ENCODE measurements at places on chromosomes 1 and 21.

DNA sequence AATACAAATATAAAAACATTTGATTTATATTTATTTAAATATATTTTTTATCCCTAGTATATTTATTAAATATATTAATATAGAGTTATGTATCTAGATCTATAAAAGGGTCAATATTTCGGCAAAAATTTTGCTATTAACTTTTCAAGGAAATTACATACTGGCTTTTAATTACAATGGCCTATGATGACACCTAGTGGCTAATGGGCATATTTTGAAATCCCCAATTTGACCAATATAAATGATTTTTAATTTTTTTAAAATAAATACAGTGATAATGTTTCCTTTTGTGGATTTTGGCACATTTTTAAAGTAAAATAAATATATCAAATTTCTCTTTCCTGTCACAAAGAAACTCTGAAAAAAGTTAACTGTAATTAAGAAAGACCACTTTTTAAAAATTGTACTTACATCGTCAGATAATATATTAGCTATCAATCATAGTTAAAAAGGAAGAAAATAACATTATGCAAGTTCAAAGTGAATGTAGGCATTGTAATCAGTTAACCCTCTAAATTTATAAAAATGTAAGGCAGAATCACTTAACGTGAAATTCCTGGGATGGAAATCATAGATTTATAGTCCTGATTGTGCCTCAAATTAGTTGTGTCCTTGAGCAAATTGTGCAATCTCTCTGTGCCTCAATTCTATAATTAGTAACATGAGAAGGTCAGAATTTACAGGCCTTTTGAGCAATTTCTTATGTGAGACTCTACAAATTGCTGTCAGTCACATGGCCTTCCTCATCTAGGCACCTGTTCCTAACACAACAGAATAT is 25.6 kb upstream of the RGS13 start:
- no peak for DNase-seq

- no peak for DNase-seq
Observed at GRCh38 chr1:226659136-226659535, 79.9 kb downstream of the ITPKB start.

DNA sequence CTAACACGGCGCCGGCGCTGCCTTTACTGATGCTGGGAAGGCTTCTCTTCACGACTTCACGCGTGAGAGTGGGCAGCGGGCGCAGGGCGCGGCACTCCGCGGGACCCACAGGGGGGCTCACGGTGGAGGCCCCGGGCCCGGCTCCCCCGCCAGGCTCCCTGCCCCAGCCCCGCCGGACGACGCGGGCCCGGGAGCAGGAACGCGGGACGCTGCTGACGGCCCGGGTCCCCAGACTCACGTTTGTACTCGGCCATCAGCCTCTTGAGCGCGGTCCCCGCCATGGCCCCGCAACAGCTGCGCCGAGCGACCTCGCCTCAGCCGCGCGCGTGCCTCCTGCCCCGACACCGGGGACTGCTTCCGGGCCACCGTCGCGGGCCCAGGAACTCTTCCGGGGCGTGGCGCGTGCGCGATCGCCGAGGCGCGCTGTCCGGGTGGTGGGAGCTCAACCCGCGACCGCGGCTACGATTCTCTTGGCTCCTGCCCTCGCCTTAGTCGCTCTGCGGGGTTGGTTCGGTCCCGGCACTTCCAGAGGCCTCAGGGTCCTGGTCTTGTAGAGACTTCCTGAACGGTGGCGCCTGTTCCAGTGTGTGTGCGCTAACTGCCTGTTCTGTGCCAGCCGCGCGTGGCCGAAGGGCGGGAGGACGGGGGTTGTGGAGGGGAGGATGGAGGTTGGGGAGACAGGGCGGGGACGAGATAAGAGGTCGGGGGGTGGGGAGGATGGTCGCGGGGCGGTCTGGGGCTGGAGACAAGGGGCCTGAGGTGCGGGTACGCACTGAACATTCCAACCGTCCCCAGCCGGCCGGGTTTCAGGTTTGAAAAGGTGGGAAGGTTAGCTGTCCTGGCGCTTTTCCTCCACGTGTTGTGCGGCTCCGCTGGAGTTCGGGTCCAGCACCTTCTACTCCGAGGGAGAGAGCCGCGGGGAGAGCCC is at the start of gene UBE2G2:
TSS of gene UBE2G2 (minus strand) at position 353 of the 928 bp plus-strand sequence. CDS start at position 281, 72 bp downstream.
- DNase-seq, result peak; percentile 91

GRCh38 chr1:15573477-15573876 is 11.4 kb downstream of the AGMAT start:
- no peak for DNase-seq

- DNase-seq, result no peak
Observed at GRCh38 chr1:24540906-24541710, 14.8 kb upstream of the NCMAP start.

DNA sequence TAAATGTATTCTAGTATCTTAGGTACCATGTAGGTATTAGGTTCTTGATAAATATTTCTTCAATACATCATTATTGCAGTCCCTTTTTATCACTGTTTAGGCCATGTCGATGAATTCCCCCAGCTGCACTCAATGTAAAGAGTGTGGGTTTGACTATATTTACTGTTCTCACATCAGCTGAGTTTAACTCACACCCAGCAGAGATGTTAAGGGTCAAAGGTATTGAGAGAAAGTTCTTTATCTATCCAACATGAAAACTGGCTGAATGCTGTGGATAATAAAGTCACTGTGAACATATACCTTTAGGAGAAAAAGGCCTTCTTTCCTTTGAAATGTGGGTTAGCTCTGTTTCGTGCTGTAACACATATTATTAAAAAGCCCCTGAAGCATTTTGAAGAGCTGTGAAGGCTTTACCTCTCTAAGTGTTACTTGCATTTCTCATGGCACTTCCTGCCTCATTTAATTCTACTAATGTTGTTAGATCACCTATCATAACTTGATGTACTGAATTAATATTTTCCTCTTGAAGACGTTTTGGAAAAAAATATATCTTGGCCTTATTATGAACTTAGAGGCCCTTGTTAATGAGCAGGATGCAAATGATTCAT is 19.1 kb upstream of the LYST start:
- DNase-seq, result no peak

DNA sequence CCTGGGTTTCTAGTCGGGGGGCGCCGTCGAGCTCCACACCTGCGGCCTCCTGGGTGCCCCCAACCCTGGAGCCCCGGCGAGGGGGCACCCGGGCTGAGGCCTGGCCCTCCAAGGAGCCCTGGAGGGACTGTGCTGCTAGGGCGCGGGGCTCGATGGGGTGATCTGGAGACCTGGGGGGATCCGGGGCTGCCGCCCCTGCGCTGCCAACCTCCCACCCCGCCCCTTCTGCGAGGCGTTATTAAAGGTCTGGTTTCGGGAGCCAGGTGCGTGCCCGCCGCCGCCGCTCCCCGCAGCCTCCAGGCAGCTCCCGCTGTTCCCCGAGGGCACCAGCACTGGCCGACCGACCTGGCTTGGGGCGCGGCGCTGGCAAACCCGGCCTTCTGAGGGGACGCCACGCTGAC is 746 bp upstream of the POFUT2 start:
- no peak for DNase-seq

DNA sequence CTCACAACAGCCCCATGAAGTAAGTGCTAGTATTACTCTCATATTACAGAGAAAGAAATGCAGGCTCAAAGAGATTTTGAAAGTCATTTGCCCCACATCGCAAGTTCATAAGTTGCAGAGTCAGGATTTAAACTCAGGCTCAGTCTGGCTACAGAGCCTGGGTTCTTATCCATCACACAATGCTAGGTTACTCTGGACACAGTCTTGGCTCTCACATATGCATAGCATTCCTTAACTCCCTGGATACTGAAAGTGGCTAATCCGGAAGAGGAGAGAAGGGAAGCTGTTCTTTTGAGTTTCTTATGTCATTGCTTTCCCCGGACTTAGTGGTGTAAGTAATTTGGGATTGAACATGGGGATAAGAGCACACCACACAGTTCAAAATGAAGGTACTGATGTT is 357.4 kb upstream of the PLXNA2 start:
- DNase-seq, result no peak

GRCh38 chr1:31302709-31303441 is 6.0 kb downstream of the ZCCHC17 start:
- no peak for DNase-seq

DNA sequence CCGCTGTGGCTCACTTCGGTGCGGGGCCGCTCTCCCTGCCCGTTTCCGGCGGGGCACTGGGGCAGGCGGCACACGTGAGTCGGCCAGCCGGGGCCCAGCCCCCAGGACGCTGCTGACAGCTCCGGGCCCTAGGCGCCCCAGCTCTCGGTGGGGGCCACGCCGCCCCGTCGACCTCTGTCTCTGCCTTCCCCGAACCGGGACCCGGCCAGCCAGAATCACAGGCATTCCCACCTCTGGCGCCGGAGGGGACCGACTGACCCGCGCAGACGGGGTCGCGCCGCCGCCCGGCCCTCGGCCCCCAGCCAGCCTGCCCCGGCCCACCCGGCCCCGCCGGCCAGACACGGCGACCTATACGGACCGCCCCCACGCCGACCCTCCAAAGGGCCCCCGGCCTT is 755 bp downstream of the SCMH1 start:
- peak; percentile 63 for DNase-seq

DNA sequence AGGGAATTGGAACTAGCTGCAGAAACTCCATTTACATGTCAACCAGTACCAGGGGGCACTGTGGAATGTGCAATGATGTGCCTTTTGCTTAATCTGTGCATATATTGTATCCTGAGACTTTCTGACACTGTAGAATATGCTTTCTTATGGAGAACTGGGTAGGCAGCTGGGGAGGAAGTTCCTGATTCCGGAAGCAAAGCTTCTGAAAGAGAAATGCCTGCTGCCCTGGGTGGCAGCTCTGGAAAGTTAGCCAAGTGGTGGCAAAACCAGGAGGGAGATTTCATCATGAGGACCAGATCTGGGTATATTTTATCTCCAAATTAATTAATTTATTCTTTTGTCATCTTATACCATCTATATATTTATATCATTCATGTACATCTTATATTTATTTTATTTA is 116.7 kb downstream of the XCL2 start:
- DNase-seq, result no peak

GRCh38 chr21:34579411-34579810 is 35.5 kb downstream of the RCAN1 start:
- no peak for DNase-seq

DNA sequence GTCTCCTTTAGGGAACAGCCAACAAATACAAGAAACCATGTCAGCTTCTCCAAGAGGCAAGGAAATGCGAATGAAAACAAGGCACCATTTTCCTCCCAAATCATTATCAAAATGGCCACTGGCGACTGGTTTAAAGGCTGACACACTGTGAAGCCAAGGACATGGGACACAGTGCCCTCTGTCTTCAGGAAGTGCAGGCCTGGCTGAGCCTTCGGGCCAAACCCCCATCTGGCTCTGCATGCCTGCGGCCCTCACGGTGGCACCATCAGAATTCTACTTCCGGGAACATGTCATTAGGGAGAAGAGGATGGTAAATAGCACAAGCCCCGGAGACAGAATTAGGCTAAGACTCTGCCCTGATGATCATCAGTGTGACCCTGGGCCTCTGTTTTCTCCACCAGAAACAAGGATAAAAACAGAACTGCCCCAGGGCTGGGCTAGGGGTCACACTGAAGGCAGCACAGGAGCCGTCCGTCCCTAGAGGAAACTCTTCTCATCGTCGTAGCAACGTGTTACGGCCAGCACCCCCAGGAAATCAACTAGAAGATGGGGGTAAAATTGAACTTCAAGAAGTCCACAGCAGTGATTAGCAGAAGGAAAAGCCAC is 103.5 kb downstream of the NPHP4 start:
- no peak for DNase-seq

DNA sequence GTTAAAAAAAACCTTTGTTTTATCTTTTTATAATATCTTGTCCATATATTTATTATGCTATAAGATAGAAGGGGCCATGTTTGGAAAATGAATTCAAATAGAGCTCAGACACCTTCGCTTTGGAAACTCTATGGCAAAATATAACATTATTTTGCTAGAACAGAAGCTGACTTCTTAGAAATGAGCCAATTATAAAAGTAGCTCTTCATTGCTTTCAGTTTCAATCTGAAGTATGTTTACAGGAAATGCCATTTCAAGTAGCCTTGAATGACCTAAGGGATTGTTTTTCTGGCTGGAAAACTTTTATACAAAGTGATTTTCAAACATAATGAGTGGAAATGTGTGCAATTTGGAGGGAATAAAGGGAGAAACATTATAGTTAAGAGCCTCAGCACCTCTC is 37.8 kb upstream of the GBP5 start:
- DNase-seq, result no peak

GRCh38 chr1:185207980-185208602 is 51.1 kb downstream of the SWT1 start:
- no peak for DNase-seq

DNA sequence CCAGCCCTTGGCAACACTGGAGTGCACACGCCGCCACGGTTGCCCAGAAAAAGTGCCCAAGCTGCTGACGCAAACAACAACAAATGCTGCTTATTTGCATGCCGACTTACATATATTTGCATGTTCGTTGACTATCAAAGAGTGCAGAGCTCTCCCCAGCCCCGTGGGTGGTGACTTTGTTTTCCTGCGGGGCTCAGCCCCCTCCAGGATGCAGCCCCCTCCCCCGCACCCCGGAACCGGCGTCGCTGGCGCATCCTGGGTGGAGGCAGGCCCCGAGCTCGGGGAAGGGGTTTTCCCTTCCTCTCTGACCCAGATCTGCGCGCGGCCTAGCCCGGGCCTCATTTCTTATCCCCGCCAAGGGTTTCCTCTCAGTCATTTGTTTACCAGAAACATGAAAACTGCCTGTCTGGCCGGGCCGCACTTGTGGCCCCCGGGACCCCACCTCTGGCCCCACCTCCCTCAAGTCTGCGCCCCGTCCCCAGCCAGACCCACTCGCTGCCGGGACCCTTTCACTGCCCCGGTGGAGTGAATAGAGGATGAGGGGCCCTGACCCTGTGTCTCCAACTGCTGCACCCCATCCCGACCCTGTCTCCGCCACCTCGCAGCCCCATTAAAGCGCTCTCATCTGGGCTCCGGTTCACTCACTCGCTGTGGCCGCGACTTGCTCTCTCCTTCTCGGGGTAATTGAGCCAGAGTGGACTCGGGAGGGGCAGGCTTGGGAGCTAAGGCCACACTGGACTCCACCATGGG is 5.5 kb downstream of the TNFRSF25 start:
- peak; percentile 94 for DNase-seq

GRCh38 chr1:243723458-243724043 is 126.5 kb downstream of the AKT3 start:
- DNase-seq, result no peak

DNA sequence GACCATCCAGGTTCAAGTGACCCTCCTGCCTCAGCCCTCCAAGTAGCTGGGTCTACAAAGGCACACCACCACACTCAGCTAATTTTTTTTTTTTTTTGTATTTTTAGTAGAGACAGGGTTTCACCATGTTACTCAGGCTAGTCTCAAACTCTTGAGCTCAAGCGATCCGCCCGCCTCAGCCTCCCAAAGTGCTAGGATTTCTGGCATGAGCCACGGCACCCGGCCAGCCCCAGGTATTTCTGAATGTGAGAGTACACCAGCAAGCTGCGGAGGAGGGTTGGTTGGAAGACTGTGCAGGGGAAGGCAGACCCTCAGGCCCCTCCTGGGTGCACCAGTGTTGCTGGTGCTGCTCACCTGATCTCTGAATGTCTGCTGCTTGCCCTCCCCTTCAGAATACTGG is 33.1 kb upstream of the SIM2 start:
- no peak for DNase-seq

All from naive thymus-derived CD8-positive, alpha-beta T cell (primary cell).